ENCODE measurements at places on chromosomes 6 and 20. TPM values are rescaled to one million over a fixed set of nuclear protein-coding genes. Genes with fewer than 3 reads are reported as not detected.

The PKIB gene
- 6.5 TPM for total RNA-seq

The FAM83B gene
- 0.03 TPM for total RNA-seq

The TDRD6 gene
- total RNA-seq: 0.13 TPM

The SLC17A1 gene
- not detected for total RNA-seq

The STMN3 gene
- total RNA-seq: 20.7 TPM

The THEMIS gene
- not detected for total RNA-seq

The ZSCAN23 gene
- total RNA-seq: 4.7 TPM

The PLEKHG1 gene
- total RNA-seq: 0.59 TPM

The MUC22 gene
- total RNA-seq: not detected

The DNAH8 gene
- not detected for total RNA-seq

The SOX18 gene
- 0.07 TPM for total RNA-seq

The DEFB110 gene
- total RNA-seq: not detected

The FAM162B gene
- 11.5 TPM for total RNA-seq

The SLC22A23 gene
- 4.2 TPM for total RNA-seq

The LATS1 gene
- 12.7 TPM for total RNA-seq

All from smooth muscle cell of the pulmonary artery (primary cell).